ENCODE measurements at places on chromosomes 12 and 14.

- no peak for DNase-seq
Measured at GRCh38 chr12:12315838-12316237, 34.2 kb downstream of the MANSC1 start.

- no peak for DNase-seq
Measured at GRCh38 chr14:80278293-80279023, 67.2 kb upstream of the DIO2 start.

DNA sequence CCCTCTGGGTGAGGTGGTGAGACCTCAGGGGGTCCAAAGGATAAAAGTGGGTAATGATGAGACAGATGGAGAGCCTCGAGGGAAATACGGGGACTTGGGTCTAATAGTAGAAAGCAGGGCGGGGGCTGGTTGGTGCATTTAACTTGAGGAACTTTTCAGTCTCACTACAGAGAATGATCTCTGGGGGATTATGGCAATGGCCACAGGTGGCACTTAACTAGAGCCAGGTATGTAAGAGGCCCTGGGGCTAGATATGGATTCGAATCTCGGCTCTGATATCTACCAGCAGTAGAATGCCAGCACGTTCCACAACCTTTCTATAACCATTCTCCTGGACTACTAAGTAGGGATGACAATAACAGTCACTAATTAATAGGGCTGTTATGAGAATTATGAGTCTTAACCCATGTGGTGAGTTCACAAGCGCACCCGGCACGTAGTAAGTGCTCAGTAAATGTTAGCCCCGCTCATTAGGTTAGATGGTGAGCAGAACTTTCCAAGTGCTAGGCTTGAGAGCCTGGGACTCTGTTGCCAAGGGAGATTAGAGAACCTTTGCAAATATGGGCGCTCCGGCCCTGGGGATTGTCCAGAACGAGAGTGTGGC is 888 bp upstream of the PLXNC1 start:
- no peak for DNase-seq

DNA sequence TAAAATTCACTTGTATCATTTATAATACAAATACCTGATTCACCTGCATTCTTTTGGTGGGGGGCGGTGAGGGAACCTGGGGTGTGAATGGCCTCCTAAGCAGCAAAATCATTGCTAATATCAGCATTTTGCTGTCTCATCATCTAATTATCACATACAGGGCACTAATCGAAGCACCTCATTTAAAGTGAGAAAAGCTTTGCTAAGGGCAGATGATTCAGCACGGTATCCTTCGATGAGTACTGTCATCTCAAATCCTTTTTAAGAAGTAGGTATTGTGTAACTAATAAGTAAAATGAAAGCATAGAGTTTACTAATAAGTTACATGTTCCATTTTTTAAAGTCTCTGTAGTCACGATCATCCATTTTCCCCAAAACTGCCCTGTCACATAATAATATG is 278.1 kb upstream of the SOX5 start:
- no peak for DNase-seq

DNA sequence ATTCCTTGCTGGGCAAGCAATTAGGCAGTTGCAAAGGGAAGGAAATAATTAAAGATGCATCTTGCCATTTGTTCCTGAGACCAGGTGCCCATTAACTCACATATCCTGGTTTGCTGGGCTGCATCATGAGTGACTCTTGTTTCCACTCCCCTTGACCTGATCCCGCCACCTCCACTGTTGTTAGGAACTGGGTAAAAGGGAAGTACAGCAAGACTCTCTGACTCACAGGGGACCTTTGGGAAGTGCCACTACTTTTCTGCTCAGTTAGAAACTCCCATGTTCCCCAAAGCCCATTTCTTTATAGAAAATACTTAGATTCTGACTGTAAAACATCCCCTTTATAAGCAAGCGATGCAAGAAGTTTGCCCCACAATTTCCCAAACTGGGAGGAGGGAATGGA is 186.0 kb upstream of the BCL2L14 start:
- DNase-seq = no peak

DNA sequence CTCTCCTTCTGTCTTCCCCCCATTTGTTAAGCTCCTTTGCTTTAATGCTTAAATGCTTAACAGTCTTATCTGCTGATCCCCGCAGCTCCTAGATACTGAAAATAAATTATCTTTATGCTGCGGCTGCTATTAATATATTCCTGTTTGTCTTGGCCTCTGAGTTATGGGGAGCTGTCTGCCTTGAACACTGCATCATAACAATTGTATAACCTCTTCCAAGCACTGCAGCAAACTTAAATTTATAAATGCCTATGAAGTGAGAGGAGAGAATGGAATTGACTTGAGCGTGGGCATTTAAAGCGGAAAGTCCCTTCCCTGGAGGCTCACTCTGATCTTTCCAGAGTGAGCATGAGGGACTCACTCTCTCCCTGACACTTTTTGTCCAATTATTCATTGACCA is 23.1 kb upstream of the DCP1B start:
- DNase-seq = no peak

GRCh38 chr12:109232731-109233130 is 76.4 kb downstream of the FOXN4 start:
- DNase-seq = no peak

DNA sequence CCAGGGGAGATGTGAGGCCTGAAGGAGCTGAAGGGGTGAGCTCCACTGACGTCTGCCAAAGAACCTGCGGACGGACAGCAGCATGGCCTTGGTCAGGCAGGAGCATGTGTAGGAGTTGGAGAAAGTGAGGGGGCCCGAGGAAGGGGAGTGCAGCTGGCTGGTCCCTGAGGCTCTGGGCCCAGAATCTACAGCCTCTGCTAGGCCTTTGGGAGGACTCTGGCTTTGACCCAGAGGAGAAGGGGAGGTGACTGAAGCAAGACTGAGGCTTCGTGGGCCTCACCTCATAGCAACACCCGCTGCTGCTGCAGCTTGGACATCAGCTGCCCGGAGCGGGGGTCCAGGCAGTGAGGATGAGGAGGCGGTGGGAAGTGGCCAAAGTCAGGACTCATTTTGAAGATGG is 216.6 kb upstream of the FKBP4 start:
- DNase-seq = no peak

- no peak for DNase-seq
Measured at GRCh38 chr14:98847521-98848468, 424.2 kb downstream of the BCL11B start.

- no peak for DNase-seq
Measured at GRCh38 chr12:11729008-11729407, 79.5 kb downstream of the ETV6 start.

DNA sequence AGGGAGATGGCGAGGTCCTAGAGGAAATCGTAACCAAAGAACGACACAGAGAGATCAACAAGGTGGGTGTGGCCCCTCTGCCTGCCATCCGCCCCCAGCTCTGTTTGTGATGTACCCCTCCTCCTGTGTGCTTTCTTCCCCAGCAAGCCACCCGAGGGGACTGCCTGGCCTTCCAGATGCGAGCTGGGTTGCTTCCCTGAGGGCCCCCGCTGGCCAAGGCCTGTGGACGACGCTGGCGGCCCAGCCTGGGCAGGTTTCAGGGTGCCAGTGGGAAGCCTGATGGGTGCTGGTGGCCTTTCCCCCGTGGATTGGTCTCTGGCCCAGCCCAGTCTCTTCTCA is 2.0 kb downstream of the ARL6IP4 start:
- DNase-seq = no peak

GRCh38 chr14:63493246-63493645 is 49.9 kb downstream of the PPP2R5E start:
- no peak for DNase-seq

- DNase-seq = no peak
Measured at GRCh38 chr14:60637479-60638315, 11.6 kb downstream of the SIX1 start.
